Activated naive CD8-positive, alpha-beta T cell treated with anti-CD3 and anti-CD28 coated beads, Interleukin-2, amount 10 ng/mL, durations not matched to agents 7 days and 5 days (primary cell): ENCODE measurements at places on chromosomes 2 and 18. TPM values are rescaled to one million over a fixed set of nuclear protein-coding genes. Genes with fewer than 3 reads are reported as not detected.

DNA sequence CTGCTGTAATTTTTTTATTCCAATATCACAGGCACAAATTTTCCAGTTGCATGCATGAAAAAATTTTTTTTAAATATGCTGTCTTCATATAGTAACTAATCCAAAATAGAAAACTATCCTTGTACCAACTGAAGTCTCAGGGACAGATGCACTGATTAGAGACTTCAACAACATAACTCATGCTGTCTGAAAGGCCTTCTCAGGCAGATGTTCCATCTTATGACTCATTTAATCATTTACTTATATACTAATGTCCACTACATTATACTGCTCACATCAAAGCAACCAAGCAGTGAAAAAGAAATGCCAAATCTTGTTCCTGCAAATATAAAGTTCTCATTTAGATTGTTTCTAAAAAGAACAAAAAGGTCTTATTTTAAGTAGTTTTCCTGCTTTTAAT lies 53.1 kb downstream of the OLA1 start:
- DNase-seq = no peak

DNA sequence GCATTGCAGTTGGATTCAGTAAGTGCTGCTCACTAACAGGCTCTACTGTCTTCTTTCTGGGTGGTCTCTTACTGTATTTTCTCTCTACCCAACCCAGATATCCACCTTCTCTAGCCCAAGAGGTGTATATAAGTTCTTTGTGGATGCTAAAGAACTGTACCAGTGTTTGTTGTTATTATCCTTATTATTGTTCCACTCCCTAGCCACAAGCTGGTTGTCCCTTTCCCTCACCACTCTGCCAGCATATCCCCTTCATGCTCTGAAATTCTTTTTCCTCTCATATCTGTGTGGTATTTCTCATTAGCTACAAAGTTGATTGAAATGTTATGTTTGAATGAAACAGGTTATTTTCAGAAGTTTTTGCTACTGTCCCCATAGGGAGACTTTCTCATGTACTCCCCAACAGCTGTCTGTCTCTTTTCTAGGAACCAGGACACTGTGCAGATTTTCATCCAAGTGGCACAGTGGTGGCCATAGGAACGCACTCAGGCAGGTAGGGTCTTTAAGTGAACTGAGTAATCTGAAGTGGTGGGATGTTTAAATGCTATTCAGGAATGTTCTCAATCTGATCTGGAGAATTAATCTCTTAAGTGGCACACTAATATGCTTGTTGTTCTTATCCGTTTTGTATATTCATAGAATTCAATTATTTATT lies 56.8 kb downstream of the COX7A2L start:
- no peak for DNase-seq

The RBBP8 gene
- total RNA-seq = 39.9 TPM

The CENPA gene
- total RNA-seq = 30.5 TPM

- DNase-seq = no peak
Observed at GRCh38 chr2:36582538-36582937, 15.4 kb downstream of the FEZ2 start.

DNA sequence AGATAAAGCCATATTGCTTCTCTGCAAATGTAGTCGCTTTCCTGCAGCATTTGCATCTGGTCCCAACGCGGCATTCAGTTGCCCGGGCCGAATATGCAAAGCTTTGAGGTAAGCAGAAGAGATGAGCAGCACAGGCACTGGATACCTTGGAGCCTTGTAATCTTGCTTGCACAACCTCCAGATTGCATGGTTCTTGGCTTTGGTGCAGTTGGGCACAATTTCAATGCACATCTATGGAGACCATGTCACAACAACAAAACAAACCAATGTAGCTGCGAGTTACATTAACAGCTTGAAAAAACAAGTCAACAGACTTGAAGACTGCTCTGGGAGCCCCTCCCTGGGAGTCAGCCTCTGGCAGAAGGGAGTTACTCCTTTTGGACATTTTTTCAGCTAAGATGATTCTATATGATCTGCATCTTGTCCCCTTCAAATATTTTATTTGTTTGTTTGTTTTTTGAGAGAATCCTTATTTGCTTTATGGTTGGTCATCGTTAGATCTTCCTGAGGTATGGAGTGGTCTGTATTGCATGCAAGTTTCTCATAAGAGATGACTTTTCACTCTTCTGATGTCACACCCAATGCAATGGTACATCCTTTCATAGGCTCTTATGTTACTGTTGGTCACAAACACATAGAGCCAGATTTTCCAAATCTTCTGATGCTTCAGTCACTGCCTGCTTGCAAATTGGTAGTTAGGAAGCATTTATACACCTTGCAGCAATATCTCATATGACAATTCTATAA lies 113.5 kb downstream of the EFEMP1 start:
- no peak for DNase-seq
